CD14-positive monocyte (primary cell): ENCODE measurements at places on chromosomes 1 and 21. TPM values are rescaled to one million over a fixed set of nuclear protein-coding genes. Genes with fewer than 3 reads are reported as not detected.

- no peak for DNase-seq
- H3K36me3 ChIP-seq = no peaks in the 10 kb centered on the region
- H3K4me1 ChIP-seq = peaks cover 4% of the 10 kb centered on the region
- H3K27ac ChIP-seq = no peak overlapping the region
These were observed 127.6 kb downstream of the NOS1AP start for GRCh38 chr1:162197041-162197531.

DNA sequence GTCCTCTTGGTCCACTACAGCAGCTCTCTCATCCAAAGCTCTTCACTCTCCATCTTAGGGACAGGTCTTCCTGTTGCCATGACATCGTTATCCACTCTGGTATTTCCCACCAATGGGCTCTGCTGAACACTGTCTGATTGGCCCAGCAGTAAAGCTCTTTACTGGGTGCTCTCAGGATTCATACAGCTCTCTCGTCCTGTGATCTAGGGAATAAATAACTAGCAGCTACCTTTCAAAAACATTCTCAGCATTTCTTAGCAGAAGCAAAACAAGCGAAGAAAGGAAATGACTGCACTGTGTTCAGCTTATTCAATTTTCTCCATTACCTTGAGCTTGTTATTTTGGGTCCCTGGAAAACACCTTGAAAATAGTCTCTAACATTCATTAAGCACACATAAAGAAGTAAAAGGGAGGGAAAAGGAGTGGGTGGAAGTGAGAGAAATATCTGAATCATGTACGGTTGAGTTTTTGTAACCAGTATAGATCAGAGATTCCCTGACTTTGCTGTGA lies 163.4 kb upstream of the SGIP1 start:
- H3K4me3 ChIP-seq = no peak overlapping the region
- peaks cover 48% of the 10 kb centered on the region for H3K36me3 ChIP-seq
- no peak overlapping the region for H3K27ac ChIP-seq
- H3K27me3 ChIP-seq = no peaks in the 10 kb centered on the region
- peaks cover 70% of the 10 kb centered on the region for H3K4me1 ChIP-seq

Gene NIBAN1
- 24.6 TPM for polyA plus RNA-seq

GRCh38 chr1:155978973-155979429 lies 654 bp upstream of the ARHGEF2 start:
- no peaks in the 10 kb centered on the region for H3K27me3 ChIP-seq
- peaks cover 9% of the 10 kb centered on the region for H3K36me3 ChIP-seq
- peak overlapping the region; percentile 96 for H3K4me3 ChIP-seq
- peak; percentile 61 for DNase-seq

DNA sequence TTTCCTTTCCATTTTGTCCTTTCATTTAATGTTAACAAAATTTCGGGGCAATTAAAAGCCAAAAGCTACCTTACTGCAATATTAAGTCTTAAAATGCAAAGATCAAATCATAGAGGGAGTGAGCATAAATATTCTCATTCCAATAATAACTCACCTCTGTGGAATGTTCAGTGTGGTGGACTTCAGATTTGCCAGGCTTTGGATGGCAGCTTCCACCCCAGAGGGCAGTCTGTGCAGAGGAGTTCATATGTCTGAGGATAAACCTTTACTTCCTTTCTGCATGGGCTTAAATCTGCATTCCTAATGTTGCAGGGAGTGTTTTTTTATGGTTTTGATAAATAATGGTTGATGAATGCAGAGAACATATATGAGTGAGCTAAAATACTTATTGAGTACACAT lies 16.3 kb downstream of the KIAA0040 start:
- H3K4me3 ChIP-seq = no peak overlapping the region
- no peaks in the 10 kb centered on the region for H3K27me3 ChIP-seq
- peaks cover 76% of the 10 kb centered on the region for H3K36me3 ChIP-seq
- no peak overlapping the region for H3K27ac ChIP-seq

GRCh38 chr1:58809325-58810010 lies 25.6 kb upstream of the JUN start:
- H3K27ac ChIP-seq = no peak overlapping the region
- no peaks in the 10 kb centered on the region for H3K27me3 ChIP-seq
- H3K4me1 ChIP-seq = peaks cover 11% of the 10 kb centered on the region
- no peaks in the 10 kb centered on the region for H3K36me3 ChIP-seq

GRCh38 chr1:241596633-241597032 lies 43.5 kb downstream of the CHML start:
- H3K4me3 ChIP-seq = no peak overlapping the region
- H3K4me1 ChIP-seq = peaks cover 9% of the 10 kb centered on the region
- H3K27ac ChIP-seq = no peak overlapping the region
- H3K36me3 ChIP-seq = peaks cover 33% of the 10 kb centered on the region

GRCh38 chr1:2258996-2259395 lies 30.9 kb downstream of the SKI start:
- H3K27me3 ChIP-seq = no peaks in the 10 kb centered on the region
- H3K4me3 ChIP-seq = no peak overlapping the region
- DNase-seq = no peak
- H3K27ac ChIP-seq = no peak overlapping the region

Gene NECTIN4
- polyA plus RNA-seq = not detected

- no peak overlapping the region for H3K27ac ChIP-seq
- H3K4me3 ChIP-seq = no peak overlapping the region
- DNase-seq = no peak
- H3K36me3 ChIP-seq = no peaks in the 10 kb centered on the region
These were observed 5.9 kb downstream of the RIMS3 start for GRCh38 chr1:40659649-40659947.

Gene ERICH3
- polyA plus RNA-seq = not detected in 2 replicates

GRCh38 chr1:214946615-214947014 lies 135.9 kb upstream of the KCNK2 start:
- H3K4me1 ChIP-seq = no peaks in the 10 kb centered on the region
- H3K36me3 ChIP-seq = no peaks in the 10 kb centered on the region
- no peak overlapping the region for H3K27ac ChIP-seq
- no peak overlapping the region for H3K4me3 ChIP-seq
- no peak for DNase-seq

DNA sequence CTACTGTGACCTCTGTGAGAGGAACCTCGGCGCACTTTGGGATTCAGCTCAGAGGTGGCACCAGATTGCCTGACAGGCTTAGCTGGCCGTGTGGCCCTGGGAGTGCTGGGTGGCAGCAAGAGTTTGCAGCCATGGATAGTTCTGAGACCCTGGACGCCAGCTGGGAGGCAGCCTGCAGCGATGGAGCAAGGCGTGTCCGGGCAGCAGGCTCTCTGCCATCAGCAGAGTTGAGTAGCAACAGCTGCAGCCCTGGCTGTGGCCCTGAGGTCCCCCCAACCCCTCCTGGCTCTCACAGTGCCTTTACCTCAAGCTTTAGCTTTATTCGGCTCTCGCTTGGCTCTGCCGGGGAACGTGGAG lies 67.5 kb downstream of the DISC1 start:
- DNase-seq = no peak
- H3K4me1 ChIP-seq = peaks cover 18% of the 10 kb centered on the region
- peaks cover 28% of the 10 kb centered on the region for H3K36me3 ChIP-seq
- H3K27ac ChIP-seq = no peak overlapping the region

DNA sequence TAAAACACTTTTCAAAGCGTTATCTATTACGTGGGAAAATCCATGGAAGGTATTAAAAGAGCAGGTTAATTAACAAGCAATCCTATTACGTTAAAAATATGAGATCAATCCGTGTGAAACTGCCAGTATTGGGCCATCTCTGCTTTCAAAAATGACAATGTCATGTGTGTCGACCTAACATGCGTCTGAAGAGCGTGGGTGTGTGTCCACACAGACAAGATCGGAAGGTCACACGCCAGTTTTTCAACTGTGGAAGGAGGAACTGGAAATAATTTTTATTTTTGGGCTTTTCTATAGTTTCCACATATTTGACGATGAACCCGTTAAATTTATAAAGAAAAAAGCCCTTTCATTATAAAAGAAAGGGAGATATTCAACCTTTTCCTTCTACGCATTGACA lies 17.6 kb upstream of the ALDH4A1 start:
- DNase-seq = no peak
- peaks cover 34% of the 10 kb centered on the region for H3K4me1 ChIP-seq
- no peak overlapping the region for H3K4me3 ChIP-seq
- H3K27me3 ChIP-seq = no peaks in the 10 kb centered on the region
- H3K36me3 ChIP-seq = peaks cover 43% of the 10 kb centered on the region

GRCh38 chr1:75795703-75796193 lies 934 bp upstream of the MSH4 start:
- H3K4me1 ChIP-seq = peaks cover 2% of the 10 kb centered on the region
- no peak for DNase-seq
- no peak overlapping the region for H3K27ac ChIP-seq
- H3K27me3 ChIP-seq = no peaks in the 10 kb centered on the region

DNA sequence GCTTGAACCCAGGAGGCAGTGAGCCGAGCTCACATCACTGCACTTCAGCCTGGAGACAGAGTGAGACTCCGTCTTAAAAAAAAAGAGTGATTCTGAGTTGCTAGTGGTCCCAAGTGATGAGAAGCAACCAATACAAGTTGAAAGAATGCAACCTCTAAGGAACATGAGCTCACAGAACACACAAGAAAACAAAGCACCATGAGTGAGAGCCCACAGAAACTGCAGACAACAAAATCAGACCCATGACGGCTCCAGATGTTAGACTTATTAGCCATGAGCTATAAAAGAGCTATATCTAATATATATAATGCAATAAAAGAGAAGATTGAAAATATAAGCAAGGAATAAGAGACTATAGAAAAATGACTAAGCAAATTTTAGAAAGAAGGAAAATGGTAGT lies 50.0 kb downstream of the MATN1 start:
- H3K4me3 ChIP-seq = no peak overlapping the region
- H3K27me3 ChIP-seq = peaks cover 2% of the 10 kb centered on the region
- no peak overlapping the region for H3K27ac ChIP-seq
- no peaks in the 10 kb centered on the region for H3K4me1 ChIP-seq
- H3K36me3 ChIP-seq = no peaks in the 10 kb centered on the region

GRCh38 chr1:156508205-156508954 lies 7.8 kb upstream of the MEF2D start:
- H3K36me3 ChIP-seq = no peaks in the 10 kb centered on the region
- peaks cover 83% of the 10 kb centered on the region for H3K4me1 ChIP-seq
- DNase-seq = peak; percentile 71
- H3K4me3 ChIP-seq = no peak overlapping the region
- H3K27ac ChIP-seq = peak overlapping the region; percentile 86
- H3K27me3 ChIP-seq = no peaks in the 10 kb centered on the region

Gene DYNLT5
- 0.28 TPM for polyA plus RNA-seq

GRCh38 chr1:211621447-211622198 lies 42.7 kb upstream of the SLC30A1 start:
- no peaks in the 10 kb centered on the region for H3K36me3 ChIP-seq
- no peaks in the 10 kb centered on the region for H3K27me3 ChIP-seq
- no peak overlapping the region for H3K27ac ChIP-seq
- no peaks in the 10 kb centered on the region for H3K4me1 ChIP-seq

DNA sequence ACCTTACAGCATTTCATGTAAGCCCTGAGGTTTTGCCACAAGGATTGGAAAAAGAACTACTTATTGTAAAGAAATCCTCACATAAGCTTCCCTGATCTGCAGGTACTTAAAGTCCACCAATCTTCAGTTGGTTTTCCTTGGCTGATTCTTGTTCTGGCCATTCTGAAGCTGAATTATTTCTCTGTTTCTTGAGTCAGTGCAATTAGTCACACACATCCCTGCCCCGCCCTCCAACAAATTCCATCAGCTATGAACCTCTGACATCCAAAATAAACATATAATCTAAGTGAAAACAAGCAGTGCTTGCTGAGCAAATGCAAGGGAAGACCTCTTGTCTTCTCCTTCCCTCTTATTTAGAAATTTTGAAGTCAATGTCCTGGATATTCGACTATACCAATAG lies 8.2 kb upstream of the FNDC7 start:
- no peak overlapping the region for H3K4me3 ChIP-seq
- no peak for DNase-seq
- H3K27me3 ChIP-seq = no peaks in the 10 kb centered on the region
- no peak overlapping the region for H3K27ac ChIP-seq
- peaks cover 23% of the 10 kb centered on the region for H3K36me3 ChIP-seq
- peaks cover 13% of the 10 kb centered on the region for H3K4me1 ChIP-seq

- H3K27ac ChIP-seq = no peak overlapping the region
- H3K36me3 ChIP-seq = no peaks in the 10 kb centered on the region
- no peak overlapping the region for H3K4me3 ChIP-seq
- no peaks in the 10 kb centered on the region for H3K27me3 ChIP-seq
- DNase-seq = peak; percentile 52
These were observed 70.8 kb downstream of the JAK1 start for GRCh38 chr1:64895500-64895899.

Gene AXDND1
- polyA plus RNA-seq = 0.09 and 0.11 TPM in 2 replicates

DNA sequence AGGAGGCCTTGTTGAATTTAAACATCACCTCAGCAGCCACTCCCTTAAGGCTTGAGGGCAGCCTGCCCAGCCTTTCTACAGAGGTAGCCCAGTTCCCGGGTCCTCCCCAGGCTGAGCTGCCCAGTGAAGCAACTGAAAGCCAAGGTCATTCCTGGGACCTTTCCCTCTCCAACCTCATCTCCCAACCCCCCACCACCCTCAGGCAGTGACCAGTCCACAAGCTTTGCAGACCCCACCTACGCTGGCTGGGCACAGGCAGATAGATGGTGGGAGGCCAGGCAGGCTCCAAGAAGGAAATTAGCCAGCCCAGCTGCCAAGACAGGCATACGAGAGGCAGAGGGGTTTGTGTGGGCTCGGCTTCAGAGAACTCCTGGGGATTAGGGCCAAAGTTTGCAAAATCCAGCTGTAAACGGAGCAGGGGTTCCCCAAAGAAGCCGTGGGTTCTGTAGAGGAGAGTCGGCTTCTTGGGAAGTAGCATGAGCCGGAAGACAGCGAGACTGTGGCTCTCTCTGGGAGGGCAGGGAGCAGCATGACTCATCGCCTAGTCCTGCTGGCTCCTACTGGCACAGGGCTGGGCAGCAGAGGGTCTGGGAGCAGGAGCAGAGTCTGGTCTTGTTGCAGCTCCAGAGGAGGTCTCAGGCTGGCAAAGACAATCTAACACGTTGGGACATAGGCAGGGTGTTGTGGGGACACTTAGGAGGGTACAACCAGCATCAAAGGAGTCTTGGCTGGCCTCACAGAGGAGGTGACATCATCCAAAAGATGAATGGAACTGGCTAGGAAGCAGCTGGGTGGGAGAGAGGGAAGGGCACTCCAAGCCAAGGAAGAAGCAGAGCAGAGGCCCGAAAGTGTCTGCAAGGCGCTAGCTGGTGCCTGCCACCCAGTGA lies 2.8 kb upstream of the ZC3H12A start:
- H3K4me3 ChIP-seq = no peak overlapping the region
- H3K27ac ChIP-seq = no peak overlapping the region
- H3K36me3 ChIP-seq = peaks cover 4% of the 10 kb centered on the region
- no peaks in the 10 kb centered on the region for H3K27me3 ChIP-seq
- H3K4me1 ChIP-seq = peaks cover 44% of the 10 kb centered on the region
- DNase-seq = peak; percentile 86

Gene TRIM58
- polyA plus RNA-seq = 0.43 TPM

DNA sequence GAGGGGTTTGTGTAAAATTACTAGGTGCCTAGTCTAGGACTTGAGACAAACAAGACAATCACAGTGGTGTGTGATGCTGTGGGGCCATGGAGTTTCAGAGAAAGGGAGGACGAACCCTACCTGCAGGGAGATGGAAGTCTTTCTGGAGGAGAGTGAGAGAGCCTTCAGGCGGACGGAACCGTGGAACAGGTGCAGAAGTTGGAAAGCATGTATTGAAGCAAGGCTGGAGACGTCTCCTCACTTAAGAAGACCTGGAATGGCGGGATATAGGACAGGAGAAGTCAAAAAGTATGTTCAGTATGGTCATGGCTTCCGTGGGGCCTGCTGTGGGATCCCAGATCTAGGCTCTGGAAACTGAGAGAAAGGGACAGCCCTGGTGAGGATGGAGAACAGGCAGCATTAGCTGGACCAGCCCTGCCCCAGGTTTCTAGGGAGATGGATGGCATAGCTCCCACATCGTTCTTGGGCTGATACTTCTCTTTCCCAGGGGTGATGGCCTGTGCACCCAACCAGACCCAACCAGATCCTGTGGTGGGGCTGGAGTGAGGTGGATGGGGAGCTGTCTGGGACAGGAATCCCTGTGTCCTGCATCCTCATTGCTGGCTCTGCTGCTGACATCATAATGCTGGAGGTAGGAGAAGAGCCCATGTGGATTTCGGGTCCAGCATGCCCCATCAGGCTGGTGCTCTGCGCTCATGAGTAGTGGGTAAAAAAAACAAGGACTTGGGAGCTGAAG lies 15.0 kb upstream of the LRP8 start:
- no peaks in the 10 kb centered on the region for H3K27me3 ChIP-seq
- no peak overlapping the region for H3K4me3 ChIP-seq
